ENCODE measurements at places on chromosomes 6 and 20. TPM values are rescaled to one million over a fixed set of nuclear protein-coding genes. Genes with fewer than 3 reads are reported as not detected.

The HDGFL1 gene
- total RNA-seq = not detected

DNA sequence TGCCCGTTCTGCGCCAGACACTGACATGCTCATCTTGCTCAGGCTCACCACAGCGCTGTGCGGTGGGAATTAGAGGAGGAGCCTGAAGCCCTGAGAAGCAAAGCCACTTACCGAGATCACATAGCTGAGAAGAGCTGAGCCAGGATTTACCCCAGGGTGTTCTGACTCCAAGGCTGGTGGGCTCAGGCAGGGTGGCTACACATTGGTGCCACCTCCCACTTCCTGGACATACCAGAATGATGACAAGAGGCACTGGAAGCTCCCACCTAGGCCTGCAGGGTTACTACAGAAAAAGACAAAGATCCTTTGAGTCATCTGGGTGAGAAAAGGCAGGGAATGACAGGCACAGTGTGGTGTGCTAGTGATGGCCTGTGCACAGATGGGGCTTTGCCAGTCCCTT, 24.4 kb upstream of the FKBP1A start:
- no peak for DNase-seq

The ALDH5A1 gene
- total RNA-seq = 7.2 TPM

DNA sequence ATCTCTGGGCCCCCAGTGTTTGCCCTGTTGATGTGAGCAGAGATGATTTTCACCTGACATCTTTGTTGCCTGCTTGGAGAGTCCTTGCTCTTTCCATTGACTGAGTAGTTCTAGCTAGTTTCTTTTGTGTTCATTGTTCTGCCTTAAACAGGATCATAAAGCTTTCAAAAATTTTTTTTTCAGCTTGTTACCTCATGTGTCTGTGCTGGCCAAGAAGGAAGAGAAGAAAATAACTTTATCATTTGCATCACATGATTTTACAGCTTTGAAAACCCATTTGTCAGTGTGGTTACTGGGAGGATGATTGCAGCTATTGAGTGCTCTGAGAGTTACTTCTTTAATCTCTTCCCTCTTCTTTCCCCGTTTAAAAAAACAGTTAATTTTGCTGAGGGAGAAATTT, 16.0 kb downstream of the FOXO3 start:
- no peak for DNase-seq

GRCh38 chr6:77368660-77369313, 94.5 kb downstream of the HTR1B start:
- peak; percentile 35 for DNase-seq

GRCh38 chr20:38229376-38230252, 30.9 kb downstream of the KIAA1755 start:
- DNase-seq = peak; percentile 63

DNA sequence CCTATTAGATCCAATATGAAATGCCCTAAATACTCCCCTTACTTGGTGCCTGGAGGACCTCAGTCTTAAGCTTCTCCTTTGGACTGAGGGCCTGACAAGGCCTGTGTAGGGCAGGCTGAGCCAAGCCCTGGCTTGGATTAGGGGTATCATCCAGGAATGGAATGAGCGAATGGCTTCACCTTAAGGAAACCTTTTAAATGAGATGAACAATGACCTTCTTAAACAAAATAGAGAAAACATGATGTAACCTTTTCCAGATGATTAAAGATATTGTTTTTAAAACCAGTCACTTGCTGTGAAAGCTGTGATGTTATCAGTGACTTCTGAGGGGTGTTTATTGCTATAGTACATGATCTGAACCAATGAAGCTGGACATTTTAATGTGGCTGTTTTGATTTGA, 55.5 kb downstream of the TRAF3IP2 start:
- DNase-seq = no peak

The EYA4 gene
- total RNA-seq = 8.1 TPM

- no peak for DNase-seq
Measured at GRCh38 chr20:59670786-59671492, 66.6 kb downstream of the PHACTR3 start.

DNA sequence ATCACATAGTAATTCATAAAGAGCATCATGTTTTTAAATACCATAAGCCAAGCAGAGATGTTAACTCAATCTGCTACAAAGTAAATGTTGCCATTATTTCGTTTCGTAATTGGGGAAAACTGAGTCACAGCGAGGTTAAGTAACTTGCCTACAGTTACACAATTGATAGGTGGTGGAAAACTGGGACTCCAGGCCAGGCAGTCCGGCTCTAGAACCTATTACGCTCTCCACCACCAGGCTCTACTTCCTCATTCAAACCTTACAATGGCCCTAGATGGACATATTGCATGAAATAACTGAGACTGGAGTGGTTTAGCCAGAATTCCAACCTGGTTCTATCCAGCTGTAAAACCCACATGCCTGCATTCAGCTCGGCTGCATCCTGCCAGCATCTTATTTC, 58.2 kb downstream of the LINC00237 start:
- no peak for DNase-seq

The TRPC4AP gene
- total RNA-seq = 109 TPM

- no peak for DNase-seq
Measured at GRCh38 chr20:62624325-62624690, 18.0 kb upstream of the SLCO4A1 start.

The COL21A1 gene
- 1.2 TPM for total RNA-seq

The BPI gene
- total RNA-seq = not detected

The SLC13A3 gene
- 0.90 TPM for total RNA-seq

GRCh38 chr6:138719011-138719635, 54.4 kb upstream of the CCDC28A start:
- DNase-seq = no peak

DNA sequence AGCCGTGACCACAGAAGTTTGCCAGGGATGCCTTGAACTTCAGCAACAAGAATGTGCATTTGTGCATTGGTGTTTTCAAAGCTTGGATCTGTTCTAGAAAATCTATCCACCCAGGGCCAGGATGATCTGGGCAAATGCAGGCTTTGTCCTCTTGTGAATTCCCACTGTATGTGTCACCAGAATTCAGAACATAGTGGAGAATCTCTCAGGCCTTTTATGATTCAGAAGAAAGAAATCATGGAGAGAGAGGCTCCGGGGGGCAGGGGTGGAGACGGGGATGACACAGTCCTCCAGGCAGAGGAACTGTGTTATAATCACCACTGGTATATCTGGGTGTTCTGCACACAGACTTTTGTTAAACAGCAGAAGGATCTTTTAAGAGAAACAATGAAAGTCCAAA, 304.1 kb downstream of the CDH4 start:
- DNase-seq = no peak

The ZNF334 gene
- total RNA-seq = 19.5 TPM

Measured in endothelial cell (in vitro differentiated cells).